ENCODE measurements at places on chromosomes 6 and 20.

DNA sequence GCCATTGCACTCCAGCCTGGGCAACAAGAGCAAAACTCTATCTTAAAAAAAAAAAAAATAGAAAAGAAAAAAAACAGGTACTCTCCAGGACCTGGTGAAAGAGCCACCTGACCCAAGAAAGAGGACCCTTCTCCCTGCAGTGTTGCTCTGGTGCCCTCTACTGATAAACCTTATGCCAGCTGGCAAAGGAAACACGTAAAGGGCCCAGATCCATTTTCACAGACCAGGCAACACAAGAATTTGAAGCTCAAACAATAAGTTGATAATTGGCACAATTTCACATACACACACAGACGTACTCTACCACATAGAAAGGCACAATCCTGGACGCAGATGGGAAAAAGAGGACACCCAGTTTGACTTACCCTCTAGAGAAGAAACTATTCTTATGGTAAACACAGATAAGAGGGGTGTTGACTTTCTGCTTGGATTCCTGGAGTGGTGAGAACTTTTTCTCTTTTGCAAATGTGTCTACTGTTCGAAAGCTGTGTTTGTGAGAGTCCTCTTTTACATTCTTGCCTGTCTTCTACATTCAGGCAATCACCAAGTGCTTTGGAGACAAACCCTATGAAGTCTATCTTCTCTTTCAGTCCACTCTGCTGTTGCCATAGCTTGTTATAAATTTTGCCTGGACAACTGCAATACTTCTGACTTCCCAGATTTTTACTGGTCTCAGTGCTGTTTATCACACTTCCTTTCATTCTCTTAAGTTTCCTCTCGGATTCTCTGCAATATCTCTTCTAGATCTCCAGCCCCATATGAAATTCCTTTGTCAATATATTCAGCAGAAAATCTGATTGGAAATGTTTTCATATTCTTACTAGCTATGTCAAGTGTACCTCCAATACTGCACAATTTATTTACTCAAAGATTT lies 6.4 kb upstream of the SNRPB start:
- DNase-seq = no peak

GRCh38 chr20:60482221-60483008 lies 524.2 kb downstream of the CDH26 start:
- DNase-seq = no peak

DNA sequence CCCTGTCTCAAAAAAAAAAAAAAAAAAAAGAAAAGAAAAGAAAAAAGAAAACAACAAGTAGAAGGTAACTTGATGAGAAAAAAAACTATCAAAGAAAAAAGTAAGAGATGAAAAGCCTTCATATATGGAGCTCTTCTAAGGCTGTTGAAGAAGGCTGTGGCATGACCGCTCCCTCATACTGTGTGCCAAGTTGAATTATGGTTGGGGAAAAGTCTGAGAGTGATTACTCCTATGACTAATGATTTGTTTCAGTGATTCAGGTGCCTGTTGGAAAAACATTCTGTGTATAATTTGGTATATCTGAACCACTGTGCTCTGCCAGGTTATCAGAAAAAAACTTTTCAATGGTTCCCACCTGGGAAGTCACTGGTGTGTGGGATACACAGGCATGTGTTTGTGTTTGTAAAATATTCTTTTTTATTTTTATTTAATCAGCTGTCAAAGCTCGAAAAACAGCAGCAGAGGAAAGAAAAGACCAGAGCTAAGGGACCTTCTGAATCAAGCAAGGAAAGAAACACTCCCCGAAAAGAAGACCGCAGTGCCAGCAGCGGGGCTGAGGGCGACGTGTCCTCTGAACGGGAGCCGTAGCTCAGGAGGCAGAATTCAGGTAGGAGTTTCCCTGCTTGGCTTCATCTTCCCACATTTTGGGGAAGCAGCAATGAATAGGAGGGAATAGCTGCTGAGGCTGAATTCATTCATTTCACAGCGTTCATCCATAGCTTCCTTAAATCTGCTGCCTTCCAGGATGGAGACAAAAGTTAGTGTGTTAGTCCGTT lies 69.7 kb upstream of the SCP2D1 start:
- no peak for DNase-seq

DNA sequence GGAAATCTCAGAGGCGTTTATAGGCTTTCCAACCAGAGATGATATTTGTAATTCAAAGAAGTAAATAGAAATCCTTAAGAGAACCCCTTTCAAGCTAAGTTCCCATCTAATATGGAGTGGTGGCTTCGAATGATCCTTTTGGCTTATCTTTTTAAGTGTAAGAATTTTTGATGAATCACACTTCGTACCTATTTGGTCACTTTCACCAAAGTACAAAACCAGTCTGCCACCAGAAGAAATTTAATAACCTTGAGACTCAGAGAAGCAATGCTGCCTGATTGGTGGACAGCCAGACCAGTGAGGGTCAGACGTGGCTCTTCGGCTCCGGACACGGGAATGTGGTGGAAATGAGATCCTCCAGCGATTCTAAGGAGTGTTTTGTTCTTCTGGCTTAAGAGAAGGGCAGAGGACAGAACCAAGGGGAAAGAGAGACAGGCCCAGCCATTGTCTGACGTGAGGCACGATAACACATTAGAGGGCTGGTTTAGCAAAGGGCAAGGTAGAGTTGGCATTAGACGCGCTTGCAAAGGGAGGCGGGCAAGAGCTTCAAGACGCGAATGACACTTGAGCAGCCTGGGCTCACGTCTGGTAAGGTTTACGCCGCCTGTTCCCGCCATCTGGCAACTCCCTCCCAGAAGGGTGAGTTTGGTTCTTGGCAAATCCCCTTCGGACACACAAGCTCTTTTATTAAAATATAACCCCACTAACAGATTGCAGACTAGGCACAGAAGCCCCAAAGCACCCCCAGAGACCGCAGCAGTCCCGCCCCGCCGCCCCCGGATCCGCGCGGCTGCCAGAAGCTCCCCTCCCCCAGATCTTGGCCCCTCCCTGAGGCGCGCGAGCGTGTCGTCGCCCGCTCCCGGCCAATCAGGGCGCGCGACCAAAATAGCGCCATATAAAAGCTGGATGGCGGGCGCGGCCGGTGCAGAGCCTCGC lies 50.0 kb upstream of the EZR start:
- DNase-seq = peak; percentile 89

DNA sequence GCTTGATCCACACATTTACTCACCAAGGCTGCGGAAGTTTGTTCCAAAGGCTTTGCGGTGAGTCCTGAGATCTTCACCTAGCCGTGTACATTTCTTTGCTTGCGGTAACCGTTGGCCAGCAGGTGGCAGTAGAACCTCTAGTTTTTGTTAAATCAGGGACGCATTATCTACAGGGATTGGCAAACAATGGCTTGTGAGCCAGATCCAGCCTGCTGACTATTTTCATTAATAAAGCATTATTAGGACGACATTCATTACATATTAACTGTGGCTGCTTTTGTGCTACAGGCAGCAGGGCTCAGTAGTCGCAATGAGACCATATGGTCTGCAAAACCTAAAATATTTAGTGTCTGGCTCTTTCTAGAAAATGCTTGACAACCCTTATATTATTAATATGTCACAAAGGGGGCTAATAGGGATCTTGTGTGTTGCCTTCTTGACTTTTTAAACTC lies 174.1 kb downstream of the DOK5 start:
- DNase-seq = peak; percentile 80
